Activated CD8-positive, alpha-beta memory T cell treated with anti-CD3 and anti-CD28 coated beads, Interleukin-2, amount 10 ng/mL, durations not matched to agents 7 days and 5 days (primary cell): ENCODE measurements at places on chromosomes 16 and 17.

DNA sequence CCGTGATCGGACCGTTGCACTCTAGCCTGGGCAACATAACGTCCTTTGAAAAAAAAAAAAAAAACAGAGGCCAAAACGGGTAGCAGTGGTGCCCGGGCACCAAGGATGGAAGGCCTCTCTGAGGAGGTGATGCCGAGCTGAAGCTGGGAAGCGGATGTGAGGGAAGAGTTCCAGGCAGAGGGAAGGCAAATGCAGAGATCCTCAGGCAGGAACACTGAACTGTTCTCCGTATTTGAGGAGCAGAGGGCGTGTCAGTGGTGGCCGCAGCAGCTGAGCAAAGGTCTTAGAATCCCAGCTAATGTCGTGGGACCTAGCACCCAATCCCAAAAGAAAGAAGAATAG lies 656 bp upstream of the KCTD13 start:
- peaks cover 2% of the 10 kb centered on the region for H3K27me3 ChIP-seq
- peaks cover 30% of the 10 kb centered on the region for H3K4me1 ChIP-seq
- peaks cover 6% of the 10 kb centered on the region for H3K36me3 ChIP-seq
- peak overlapping the region; percentile 89 for H3K4me3 ChIP-seq

DNA sequence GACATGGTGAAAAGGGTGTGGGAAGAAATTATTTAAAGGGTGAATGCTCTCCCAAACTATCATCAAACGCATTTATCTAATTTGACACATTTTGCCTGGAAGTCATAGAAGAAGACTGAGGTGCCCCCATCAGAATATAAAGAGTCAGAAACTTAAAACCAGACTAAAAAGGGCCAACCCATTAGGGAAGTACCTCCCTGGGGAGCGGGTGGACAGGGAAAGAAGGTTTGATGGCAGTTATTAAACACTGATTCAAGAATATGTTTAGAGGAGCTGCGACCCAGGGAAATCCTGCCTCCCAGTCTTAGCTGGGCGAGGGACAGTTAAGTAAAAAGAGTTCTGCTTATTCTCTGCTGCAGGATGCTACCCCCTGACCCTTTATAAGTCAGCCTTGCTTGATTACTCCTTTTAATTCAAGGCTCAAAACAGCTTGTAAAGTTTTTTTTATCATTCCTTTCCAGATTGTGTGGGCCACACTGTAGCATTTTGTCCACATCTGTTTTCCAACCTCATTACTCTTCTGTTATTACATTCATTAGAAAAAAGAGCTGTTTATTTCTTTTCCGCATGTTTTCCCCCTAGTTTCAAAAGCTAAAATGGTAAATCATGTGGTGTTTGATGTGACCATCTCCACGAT lies 138.5 kb upstream of the TBX2 start:
- no peak for DNase-seq
- H3K27me3 ChIP-seq = no peaks in the 10 kb centered on the region
- peaks cover 2% of the 10 kb centered on the region for H3K4me1 ChIP-seq
- H3K4me3 ChIP-seq = no peak overlapping the region

GRCh38 chr17:45997624-45998023 lies 1.4 kb upstream of the STH start:
- H3K27me3 ChIP-seq = no peaks in the 10 kb centered on the region
- DNase-seq = no peak
- no peak overlapping the region for H3K27ac ChIP-seq
- no peaks in the 10 kb centered on the region for H3K4me1 ChIP-seq
- H3K4me3 ChIP-seq = no peak overlapping the region

DNA sequence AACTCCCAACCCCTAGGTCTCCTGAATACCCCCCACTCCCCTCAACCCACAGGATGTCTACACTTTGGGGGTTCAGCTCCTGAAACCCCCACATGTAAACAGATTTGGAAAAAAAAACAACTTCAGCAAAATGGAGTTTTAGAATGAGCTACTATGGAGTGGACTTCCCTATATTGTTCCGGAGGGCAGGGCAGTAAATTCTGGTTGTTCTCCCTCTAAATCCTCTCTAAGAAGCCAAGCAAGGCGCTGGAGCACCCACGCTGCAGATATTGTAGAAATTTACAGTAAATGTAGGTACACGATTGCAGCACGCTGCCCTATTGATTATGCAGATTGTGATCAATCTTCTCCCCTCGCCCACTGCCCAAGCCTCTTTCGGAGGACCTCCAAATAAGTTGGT lies 8.5 kb upstream of the ZFHX3 start:
- H3K4me3 ChIP-seq = no peak overlapping the region
- no peak overlapping the region for H3K27ac ChIP-seq

GRCh38 chr16:55249936-55250335 lies 74.1 kb upstream of the IRX6 start:
- DNase-seq = no peak
- no peak overlapping the region for H3K27ac ChIP-seq
- H3K4me1 ChIP-seq = no peaks in the 10 kb centered on the region
- no peaks in the 10 kb centered on the region for H3K36me3 ChIP-seq
- no peak overlapping the region for H3K4me3 ChIP-seq
- H3K27me3 ChIP-seq = no peaks in the 10 kb centered on the region

DNA sequence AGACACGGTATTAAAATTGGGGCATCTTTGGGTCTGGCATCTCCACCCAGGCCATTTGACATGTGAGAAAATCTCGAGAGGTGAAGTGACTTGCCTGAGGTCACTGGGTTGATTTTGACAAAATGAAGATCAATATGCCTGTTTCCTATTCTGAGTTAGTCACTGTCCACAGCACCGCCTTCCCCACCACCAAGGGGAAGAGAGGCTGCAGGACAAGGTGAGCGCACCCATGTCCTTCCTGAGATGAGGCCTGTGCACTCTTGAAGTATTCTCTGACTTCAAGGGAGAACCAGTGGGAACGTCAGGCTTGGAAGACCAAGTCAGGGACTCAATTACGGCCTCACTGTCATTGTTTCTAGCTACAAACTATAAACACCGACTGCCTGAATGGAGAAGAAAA lies 49.9 kb upstream of the WSB1 start:
- H3K36me3 ChIP-seq = no peaks in the 10 kb centered on the region
- no peak for DNase-seq
- peaks cover 42% of the 10 kb centered on the region for H3K4me1 ChIP-seq
- H3K27me3 ChIP-seq = peaks cover 15% of the 10 kb centered on the region

GRCh38 chr17:77178050-77178449 lies 37.3 kb downstream of the SEC14L1 start:
- DNase-seq = no peak
- H3K36me3 ChIP-seq = peaks cover 56% of the 10 kb centered on the region
- H3K27me3 ChIP-seq = no peaks in the 10 kb centered on the region
- peaks cover 26% of the 10 kb centered on the region for H3K4me1 ChIP-seq
- H3K4me3 ChIP-seq = no peak overlapping the region
- no peak overlapping the region for H3K27ac ChIP-seq

DNA sequence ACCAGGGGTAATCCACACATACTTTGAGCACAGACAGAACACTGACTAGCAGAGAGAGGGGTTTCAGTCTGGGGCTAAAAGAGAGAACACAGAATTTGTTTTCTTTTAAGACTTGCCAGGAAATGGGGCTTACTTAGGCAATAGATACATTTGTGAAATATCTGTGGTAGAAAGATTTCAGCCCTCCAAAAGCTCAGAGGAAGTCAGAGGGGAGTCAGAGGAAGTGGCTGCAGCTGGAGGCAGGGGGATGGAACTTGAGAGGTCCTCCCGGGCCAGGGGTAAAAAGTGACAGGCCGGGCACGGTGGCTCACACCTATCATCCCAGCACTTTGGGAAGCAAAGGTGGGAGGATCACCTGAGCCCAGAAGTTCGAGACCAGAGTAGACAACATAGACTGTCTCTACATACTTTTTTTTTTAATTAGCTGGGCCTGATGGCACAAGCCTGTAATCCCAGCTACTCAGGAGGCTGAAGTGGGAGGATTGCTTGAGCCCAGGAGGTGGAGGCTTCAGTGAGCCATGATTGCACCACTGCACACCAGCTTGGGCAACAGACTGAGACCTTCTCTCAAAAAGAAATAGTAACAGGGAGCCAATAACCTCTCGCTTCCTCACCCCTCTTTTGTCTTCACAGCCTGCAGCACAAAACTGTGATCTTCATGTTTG lies 49.9 kb downstream of the NLRC5 start:
- H3K36me3 ChIP-seq = peaks cover 74% of the 10 kb centered on the region
- no peaks in the 10 kb centered on the region for H3K27me3 ChIP-seq
- H3K4me3 ChIP-seq = peak overlapping the region; percentile 44
- peaks cover 82% of the 10 kb centered on the region for H3K4me1 ChIP-seq
- H3K27ac ChIP-seq = peak overlapping the region; percentile 97
- peak; percentile 77 for DNase-seq

- H3K27me3 ChIP-seq = no peaks in the 10 kb centered on the region
- H3K36me3 ChIP-seq = peaks cover 37% of the 10 kb centered on the region
- no peak for DNase-seq
- H3K4me3 ChIP-seq = no peak overlapping the region
Observed at GRCh38 chr16:10922328-10923145, 19.7 kb downstream of the DEXI start.

DNA sequence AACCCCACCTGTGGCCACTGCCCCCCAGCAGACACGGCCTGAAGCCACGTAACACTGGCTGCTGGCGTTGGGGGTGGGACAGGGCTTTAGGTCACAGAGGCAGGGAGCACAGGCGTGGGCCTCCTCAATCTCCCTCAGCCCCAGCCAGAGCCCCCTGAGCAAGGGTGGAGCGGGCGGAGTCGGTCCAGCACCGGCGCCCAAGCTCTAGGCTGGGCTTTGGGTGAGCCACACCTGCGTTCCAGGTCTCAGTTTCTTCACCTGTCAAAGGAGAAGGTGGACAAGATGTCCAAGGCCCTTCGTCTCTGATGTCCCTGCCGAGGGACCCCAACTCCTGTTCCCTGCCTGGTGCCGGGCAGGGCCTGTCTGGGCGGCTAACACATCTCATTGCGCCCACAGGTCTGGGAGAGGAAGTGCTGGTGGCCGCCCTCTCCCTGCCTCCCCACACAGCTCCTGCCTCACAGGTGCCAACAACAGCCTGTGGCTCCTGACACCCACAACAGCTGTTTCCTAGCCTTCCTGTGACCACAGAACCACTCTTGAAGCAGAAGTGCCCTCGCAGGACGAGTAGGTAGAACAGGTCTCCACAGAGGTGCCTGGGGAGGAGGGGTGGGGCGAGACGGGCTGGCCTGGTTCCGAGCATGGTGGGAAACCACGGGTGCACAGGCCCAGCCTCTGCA lies 12.0 kb downstream of the FAM83G start:
- H3K27ac ChIP-seq = no peak overlapping the region
- peaks cover 12% of the 10 kb centered on the region for H3K4me1 ChIP-seq
- peak; percentile 64 for DNase-seq
- no peaks in the 10 kb centered on the region for H3K27me3 ChIP-seq

DNA sequence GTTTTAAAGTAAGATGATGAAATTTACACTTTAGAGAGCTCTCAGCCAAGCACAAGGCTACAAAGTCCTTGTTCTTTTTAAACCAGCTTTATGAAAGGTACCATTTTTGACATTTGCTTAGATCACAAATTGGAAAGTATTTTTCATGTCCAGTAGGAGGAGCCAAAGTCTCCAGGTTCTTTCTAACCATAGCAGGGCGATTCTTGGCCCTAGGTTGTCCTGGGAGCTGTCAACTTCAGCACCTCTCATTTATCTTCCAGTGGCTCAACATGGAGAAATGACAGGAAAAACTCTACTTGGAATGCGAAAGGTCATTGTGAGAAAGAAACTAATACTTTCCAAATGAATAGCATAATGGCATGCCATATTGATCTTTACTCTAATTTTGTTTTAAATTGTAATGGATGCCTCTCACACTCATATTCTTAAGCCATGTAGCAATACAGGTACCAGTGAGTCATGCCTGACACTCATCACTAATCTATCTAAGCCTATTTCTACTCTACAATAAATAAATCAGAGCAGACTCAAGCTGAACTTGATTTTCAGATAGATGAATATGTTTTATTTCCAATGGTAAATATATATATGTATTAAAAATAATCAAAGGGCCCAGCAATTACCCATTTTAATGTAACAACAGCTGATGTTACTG lies 919.1 kb upstream of the EEF2KMT start:
- no peak for DNase-seq
- no peaks in the 10 kb centered on the region for H3K4me1 ChIP-seq
- no peak overlapping the region for H3K4me3 ChIP-seq
- no peak overlapping the region for H3K27ac ChIP-seq
- H3K36me3 ChIP-seq = no peaks in the 10 kb centered on the region

GRCh38 chr17:75845058-75845711 lies 981 bp upstream of the UNC13D start:
- H3K4me1 ChIP-seq = peaks cover 27% of the 10 kb centered on the region
- peaks cover 24% of the 10 kb centered on the region for H3K36me3 ChIP-seq
- no peaks in the 10 kb centered on the region for H3K27me3 ChIP-seq
- peak overlapping the region; percentile 39 for H3K4me3 ChIP-seq

DNA sequence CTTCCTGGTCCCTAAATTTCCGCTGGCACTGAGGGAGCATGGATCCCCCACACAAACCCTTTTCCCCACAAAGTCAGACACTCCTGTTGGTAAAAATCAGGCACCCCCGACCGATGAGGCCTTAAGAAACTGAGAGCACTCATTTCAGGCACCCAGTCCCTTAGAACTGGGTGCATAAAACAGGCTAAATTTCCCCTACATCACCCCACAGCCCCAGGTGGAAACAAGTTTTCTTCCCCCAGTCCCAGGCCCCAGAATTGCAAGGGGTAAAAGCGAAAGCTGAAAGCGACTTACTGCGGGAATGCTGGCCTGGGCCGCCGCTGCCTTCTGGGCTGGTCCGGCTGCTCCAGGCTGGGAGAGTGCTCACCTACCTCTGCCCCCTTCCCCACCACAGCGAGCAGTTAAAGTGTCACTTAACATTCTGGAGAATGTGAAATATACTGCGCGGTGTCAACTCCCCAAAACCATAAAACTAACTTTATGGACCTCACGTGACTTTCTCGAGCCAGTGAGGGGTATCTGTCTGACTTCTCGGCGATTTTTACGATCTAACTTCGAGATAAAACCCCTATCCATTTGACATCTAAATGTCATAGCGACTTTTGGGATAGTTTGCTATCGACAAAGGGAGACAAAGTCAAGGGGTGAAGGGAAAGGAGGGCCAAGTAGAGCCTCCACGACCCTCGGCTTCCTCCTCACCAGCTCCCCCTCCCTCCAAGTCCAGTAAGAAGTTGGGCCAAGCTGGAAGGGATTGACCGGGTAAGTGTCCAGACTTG lies at the start of gene HOXB3:
Gene HOXB3, minus strand, starts transcription at position 411 of the 776 bp plus-strand sequence. CDS start 37,767 bp downstream, outside the sequence.
- H3K4me1 ChIP-seq = peaks cover 39% of the 10 kb centered on the region
- H3K27ac ChIP-seq = no peak within 1 kb of the TSS
- peaks cover 79% of the 10 kb centered on the region for H3K27me3 ChIP-seq
- no peaks in the 10 kb centered on the region for H3K36me3 ChIP-seq
- H3K4me3 ChIP-seq = no peak within 1 kb of the TSS
- no peak for DNase-seq

GRCh38 chr17:48611681-48612455 lies 1.1 kb upstream of the HOXB7 start:
- no peak for DNase-seq
- H3K4me1 ChIP-seq = peaks cover 36% of the 10 kb centered on the region
- H3K27me3 ChIP-seq = peaks cover 81% of the 10 kb centered on the region
- H3K27ac ChIP-seq = no peak overlapping the region
- peak overlapping the region; percentile 81 for H3K4me3 ChIP-seq

- no peak overlapping the region for H3K4me3 ChIP-seq
- peaks cover 4% of the 10 kb centered on the region for H3K36me3 ChIP-seq
- peaks cover 9% of the 10 kb centered on the region for H3K4me1 ChIP-seq
- H3K27me3 ChIP-seq = peaks cover 21% of the 10 kb centered on the region
- DNase-seq = no peak
Observed at GRCh38 chr17:77631307-77631706, 327.2 kb upstream of the TNRC6C start.

GRCh38 chr17:44906763-44907728 lies 7.8 kb upstream of the EFTUD2 start:
- no peaks in the 10 kb centered on the region for H3K36me3 ChIP-seq
- H3K4me3 ChIP-seq = no peak overlapping the region
- no peak for DNase-seq
- H3K4me1 ChIP-seq = peaks cover 12% of the 10 kb centered on the region
- peaks cover 15% of the 10 kb centered on the region for H3K27me3 ChIP-seq
